ENCODE measurements at places on chromosomes 13 and 19.
A peak's percentile ranks its signal among the peaks of the same experiment; 100 is the strongest.

- no peak for DNase-seq
Observed at GRCh38 chr13:42977219-42977659, 14.8 kb downstream of the EPSTI1 start.

DNA sequence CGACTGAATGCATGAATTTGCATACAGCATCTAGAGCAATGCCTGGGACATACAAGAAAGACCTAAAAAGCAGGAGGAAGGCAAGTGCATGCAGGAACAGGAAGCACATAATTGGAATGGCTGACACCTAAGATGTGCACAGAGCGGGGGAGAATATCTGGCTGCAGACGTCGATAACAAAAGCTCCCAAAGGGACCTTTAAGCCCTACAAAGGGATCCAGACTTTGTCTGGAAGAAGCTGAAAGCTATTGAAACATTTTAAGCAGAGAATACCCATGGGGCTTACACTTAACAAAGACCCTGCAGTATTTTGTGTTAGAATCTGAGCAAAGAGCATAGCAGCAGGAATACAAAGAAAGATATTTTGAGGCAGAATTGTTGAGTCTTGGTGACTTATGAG lies 107.4 kb upstream of the CLDN10 start:
- DNase-seq, result no peak

GRCh38 chr13:22828081-22828480 lies 352.7 kb upstream of the SGCG start:
- no peak for DNase-seq

GRCh38 chr13:55653497-55653896 lies 1487.2 kb upstream of the PRR20A start:
- DNase-seq, result no peak

- DNase-seq, result no peak
Observed at GRCh38 chr19:55650126-55650557, 2.1 kb downstream of the CCDC106 start.

DNA sequence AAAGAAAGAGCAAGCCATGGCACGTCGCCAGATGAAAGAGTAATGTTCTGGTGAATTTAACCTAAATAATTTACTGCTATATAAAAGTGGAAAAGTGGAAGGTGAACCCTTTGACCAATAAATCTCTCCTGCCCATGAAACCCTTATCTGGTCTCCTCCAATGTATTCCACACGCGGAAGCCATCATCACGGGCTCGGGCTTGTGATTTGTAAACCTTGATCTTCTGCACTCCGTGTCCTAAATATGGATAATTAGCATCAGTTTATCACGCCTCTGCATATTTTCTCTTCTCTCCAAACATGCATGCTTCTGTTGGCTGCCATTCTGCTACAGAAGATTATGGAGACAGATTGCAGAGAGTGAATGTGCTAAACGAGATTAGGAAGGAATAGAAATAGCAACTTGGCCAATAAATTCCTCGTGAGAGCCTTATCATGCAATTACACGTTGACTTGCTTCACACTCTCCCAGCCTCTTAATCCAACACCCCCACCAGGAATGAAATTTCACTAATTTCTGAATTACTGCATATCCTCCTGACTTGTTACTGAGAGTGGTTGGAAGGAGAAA lies 34.5 kb downstream of the SOX1 start:
- no peak for DNase-seq

- no peak for DNase-seq
Observed at GRCh38 chr19:14028901-14029300, 953 bp downstream of the RLN3 start.

GRCh38 chr19:51179256-51179655 lies 37.2 kb downstream of the SIGLEC7 start:
- DNase-seq, result no peak

DNA sequence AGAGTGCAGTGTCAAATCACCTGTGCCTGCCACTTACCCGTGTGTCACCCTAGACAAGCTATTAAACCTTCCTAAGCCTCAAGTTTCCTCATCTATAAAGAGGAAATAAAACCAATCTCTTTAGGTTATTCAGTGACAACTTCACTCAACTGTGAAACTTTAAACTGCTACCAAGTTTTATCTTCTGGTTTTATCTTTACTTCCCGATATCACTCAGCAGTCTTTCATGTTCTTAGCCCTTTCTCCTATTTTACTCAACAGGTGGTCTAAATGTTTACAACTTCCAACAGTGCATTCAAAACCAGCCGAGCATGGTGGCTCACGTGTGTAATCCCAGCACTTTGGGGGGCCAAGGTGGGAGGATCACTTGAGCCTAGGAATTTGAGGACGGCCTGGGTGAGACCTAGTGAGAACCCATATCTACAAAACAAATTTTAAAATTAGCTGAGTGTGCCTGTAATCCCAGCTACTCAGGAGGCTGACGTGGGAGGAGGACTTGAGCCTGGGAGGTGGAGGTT lies 59.6 kb downstream of the GPALPP1 start:
- no peak for DNase-seq

- DNase-seq, result peak; percentile 59
Observed at GRCh38 chr13:30718661-30719524, 16.4 kb upstream of the ALOX5AP start.

DNA sequence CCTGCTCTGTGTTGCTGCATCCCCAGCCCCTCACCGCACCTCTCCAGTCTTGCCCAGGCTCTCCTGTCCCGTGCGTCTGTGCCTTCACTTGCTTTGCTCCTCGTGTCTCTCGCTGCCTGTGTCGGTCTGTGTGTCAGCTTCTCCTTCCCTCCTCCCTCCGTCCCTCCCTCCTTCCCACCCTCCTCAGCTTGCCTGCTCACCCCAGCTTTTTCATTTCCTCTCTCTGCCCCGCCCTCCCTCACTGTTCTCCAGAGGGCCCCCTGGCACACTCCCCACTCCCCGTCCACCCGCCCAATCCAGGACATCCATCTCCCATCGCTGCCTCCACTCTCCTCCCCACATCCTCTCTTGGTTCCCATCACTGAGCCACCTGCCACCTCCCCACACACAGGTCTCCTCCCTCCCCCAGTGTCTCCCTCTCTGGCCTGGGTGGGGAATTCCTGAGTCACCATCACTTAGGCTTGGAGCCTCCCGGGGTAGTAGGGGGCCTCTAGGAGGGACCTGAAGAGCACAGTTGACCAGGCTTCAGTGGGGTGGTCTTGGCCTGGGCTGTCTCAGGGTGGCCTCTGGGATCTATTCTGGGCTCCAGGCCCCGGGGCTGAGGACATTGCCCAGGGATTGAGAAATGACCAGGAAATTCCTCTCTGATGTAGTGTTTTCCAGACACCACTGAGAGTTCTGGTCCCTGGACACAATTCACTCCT lies at the start of gene PTGIR:
Gene PTGIR (minus strand): TSS at position 132 of the 704 bp plus-strand sequence. CDS start 864 bp downstream, outside the sequence.
- peak; percentile 46 for DNase-seq

DNA sequence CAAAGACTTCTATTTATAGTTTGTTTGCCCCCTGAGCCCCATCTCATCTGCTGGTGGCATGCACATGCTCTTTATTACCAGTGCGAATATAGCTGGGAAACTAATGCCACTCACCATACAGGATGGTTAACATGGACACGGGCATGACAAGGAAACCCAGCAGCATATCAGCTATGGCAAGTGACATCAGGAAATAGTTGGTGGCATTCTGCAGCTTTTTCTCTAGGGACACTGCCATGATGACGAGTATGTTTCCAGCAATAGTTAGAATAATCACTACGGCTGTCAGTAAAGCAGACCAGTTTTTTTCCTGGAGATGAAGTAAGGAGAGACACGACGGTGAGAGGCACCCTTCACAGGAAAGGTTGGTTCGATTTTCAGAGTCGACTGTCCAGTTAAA lies 1.5 kb downstream of the HTR2A start:
- DNase-seq, result no peak

GRCh38 chr13:52454459-52454819 lies 839 bp upstream of the CKAP2 start:
- DNase-seq, result no peak

DNA sequence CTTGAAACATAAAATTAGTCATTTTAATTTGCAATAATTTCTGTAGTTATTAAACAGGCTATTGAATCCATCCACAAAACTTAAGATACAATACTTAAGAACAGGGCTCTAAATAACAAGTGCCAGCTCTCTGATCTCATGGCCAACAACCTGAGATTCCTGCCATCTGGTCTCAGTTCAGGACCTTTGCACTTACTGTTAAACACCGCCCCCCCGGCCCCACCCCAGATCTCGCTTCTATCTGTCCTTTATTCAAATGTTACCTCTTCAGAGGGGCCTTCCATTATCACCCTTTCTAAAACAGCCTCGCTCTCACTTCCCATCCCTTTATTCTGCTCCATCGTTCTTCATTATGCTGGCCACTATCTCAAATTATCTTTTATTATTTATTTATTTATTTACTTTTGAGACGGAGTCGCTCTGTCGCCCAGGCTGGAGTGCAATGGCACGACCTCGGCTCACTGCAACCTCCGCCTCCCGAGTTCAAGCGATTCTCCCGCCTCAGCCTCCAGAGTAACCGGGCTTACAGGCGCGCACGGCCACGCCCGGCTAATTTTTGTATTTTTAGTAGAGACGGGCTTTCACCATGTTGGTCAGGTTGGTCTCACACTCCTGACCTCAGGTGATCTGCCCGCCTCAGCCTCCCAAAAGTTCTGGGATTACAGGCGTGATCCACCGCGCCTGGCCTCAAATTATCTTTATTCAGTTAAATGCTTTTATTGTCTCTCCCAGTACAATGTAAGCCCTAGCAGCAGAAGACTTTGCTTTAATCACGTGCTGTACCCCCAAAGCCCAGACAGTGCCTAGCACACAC lies 838 bp upstream of the SNRNP70 start:
- DNase-seq, result no peak

- no peak for DNase-seq
Observed at GRCh38 chr13:49219647-49220035, 497 bp upstream of the MLNR start.

- no peak for DNase-seq
Observed at GRCh38 chr13:49435992-49436391, 7.9 kb downstream of the CAB39L start.

- DNase-seq, result no peak
Observed at GRCh38 chr13:110245416-110245899, 61.5 kb downstream of the COL4A1 start.

GRCh38 chr13:94705081-94706030 lies 7.0 kb downstream of the SOX21 start:
- no peak for DNase-seq

GRCh38 chr13:106919133-106919532 lies 351.2 kb upstream of the ARGLU1 start:
- DNase-seq, result no peak

DNA sequence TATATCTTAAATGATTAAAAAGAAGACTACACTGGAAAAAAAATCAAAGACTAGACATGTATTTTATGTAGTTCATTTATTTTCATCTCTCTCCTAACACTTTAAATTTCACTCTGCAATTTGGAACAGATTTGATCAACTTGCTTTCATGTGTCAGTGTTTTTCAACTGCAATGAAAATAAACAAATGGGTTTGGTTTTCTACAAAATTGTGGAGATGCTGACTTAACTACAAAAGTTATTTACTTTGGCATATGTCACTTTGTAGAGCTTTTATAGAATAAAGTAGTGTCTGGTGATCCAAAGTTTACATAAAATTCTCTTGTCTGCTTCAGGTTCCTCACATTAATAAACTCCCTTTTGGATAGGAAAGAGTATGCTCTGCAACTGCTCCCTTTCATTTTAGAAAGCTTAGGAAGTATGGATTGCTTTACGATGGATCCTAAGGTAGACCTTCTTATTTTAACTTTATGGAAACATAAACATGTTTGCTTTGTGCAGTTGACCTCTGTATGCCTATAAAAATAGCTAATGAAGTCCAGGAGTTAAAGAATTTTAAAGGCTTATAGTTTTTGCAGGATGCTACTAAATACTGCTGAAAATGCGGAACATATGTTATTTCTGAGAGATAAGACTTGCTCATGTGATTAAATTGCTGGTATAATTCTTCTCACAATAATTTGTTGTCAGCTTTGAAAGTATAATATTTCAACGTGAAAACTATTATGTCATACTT lies 815.9 kb downstream of the PCDH9 start:
- no peak for DNase-seq

- DNase-seq, result no peak
Observed at GRCh38 chr19:35692010-35692409, 12.3 kb upstream of the ZBTB32 start.

GRCh38 chr13:28426381-28426780 lies 68.5 kb downstream of the FLT1 start:
- DNase-seq, result no peak

- DNase-seq, result no peak
Observed at GRCh38 chr19:6473647-6474046, 7.9 kb downstream of the DENND1C start.

All from HFF-Myc (cell line).